ENCODE measurements at places on chromosomes 2 and 18.

- no peak for DNase-seq
Observed at GRCh38 chr2:232571026-232571474, 20.6 kb downstream of the EIF4E2 start.

GRCh38 chr18:48023334-48024008 lies 93.0 kb upstream of the SMAD2 start:
- DNase-seq, result peak; percentile 84

- DNase-seq, result no peak
Observed at GRCh38 chr2:145221516-145221915, 701.6 kb upstream of the ZEB2 start.

GRCh38 chr2:109623923-109624322 lies 9.8 kb downstream of the SOWAHC start:
- no peak for DNase-seq

GRCh38 chr2:188456114-188456909 lies 164.6 kb downstream of the GULP1 start:
- DNase-seq, result no peak

DNA sequence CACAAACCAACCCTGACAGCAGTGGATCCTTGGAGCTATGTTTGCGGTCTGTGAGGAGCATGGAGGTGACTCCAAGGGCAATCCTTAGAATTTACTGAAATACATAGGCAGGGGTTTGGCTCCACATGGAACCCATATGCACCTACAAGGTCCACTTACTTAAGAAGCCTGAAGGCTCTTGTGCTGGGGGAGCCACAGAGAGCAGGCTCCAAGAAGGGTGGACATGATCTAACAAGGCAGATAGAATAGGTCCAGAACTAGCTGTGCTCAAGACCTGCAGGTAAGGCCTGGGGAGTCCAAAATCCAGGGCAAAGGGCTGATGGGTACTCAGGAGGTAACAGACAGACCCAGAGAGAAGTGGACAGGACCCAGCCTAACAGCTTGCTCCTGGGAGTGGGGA lies 1.2 kb upstream of the CDK5R2 start:
- DNase-seq, result no peak

- no peak for DNase-seq
Observed at GRCh38 chr2:168939918-168940317, 38.8 kb downstream of the G6PC2 start.

DNA sequence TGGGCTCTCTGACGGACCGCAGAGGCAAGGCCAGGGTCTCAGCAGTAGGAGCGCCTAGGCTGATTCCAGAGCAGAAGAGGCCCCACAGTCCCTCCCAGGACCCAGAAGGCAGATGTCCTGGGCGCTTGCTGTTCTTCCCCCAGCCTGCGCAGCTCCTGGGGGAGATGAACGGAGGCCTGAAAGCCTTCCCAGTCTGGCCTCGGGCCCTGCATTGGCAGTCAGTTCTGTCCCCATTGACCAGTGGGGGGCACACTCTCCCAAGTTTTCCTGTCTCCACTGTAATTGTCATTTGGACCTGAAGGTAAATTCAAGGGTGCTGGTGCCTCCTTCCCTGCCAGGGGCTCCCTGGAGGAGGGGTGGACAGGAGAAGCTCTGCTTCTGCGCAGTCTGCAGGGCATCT lies 345.7 kb downstream of the CYP26B1 start:
- peak; percentile 31 for DNase-seq

GRCh38 chr2:191115391-191115790 lies 35.4 kb downstream of the STAT4 start:
- no peak for DNase-seq

- DNase-seq, result no peak
Observed at GRCh38 chr2:85355073-85355410, 473 bp downstream of the ELMOD3 start.

GRCh38 chr18:64438178-64438577 lies 289.3 kb upstream of the LINC00305 start:
- no peak for DNase-seq

GRCh38 chr2:240988146-240988545 lies 10.3 kb upstream of the SNED1 start:
- no peak for DNase-seq

GRCh38 chr2:212794471-212794870 lies 255.9 kb upstream of the ERBB4 start:
- DNase-seq, result peak; percentile 55

All from COR-L47 (cell line).